ENCODE measurements at places on chromosomes 2 and 18. TPM values are rescaled to one million over a fixed set of nuclear protein-coding genes. Genes with fewer than 3 reads are reported as not detected.

DNA sequence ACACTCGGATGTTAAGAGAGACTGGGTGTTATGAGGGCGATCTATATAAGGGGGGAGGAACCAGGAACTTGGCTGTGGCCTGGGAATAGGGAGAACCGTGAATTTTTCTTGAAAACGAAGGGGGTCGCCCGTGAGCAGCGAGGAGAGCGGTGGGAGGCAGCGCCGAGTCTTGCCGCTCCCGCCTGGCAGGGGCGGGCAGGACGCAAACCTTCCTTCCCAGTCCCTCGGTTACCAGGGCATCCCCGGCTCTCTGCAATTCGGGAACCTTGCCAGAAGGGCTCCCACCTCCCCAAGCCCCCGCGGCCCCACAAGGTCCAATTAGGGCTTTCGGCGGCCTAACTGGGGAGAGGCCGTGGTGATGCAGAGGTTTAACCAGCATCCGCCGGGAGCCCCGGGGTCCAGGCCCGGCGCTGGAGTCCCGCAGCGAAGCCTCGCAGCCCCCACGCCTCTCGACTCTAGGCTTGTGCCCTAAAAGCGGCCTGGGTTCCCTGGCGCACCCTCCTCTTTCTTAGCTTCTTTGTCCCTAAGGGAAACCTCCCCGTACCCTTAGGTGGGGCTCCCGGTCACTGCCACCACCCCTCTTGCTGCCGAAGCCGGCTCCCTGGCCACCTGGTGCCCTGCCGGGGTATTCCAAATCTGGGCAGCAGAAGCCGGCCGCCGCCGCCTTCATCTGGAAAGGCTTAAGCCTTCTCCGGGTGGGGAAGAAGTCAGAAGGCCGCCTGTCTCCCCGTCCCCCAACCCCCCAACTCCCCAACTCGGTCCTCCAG lies 680 bp upstream of the FHOD3 start:
- peak; percentile 86 for DNase-seq

DNA sequence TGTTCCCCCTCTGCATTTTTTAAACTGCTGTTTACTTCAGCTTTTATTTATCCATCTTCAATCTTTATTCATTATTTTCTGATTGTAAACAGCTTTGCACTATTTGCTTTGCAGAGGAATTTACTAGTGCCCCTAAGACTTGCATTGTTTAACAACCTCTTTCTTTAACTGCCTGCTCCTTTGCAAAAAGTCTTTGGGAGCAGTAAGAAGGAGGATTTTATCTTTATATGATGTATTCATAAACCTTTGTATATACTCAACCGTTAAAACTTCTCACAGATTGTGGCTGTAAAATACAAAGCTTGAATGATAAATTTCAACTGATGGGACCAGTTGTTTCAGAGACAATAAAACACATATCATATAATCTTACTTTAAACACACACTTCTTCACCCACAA lies 20.1 kb upstream of the VIT start:
- no peak for DNase-seq

DNA sequence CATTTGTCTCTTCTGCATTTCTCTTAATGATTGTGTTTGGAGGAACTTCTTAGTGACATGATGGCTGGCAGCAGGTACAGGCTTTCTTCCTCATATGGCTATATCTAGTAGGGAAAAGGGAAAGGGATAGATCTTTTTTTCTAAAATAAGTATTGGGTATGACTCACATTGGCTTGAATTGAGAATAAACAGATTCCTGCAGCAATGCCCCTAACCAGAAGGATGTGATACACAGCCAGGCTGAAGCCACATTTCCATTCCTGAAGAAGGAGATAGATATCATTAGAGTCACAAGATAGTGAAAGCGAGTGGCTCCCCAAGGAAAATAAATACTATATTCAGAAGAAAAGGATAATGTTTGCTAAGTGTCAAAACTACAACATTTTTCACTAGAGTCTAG lies 61.1 kb downstream of the VWC2L start:
- DNase-seq, result peak; percentile 60

GRCh38 chr2:126669772-126670171 lies 13.8 kb downstream of the GYPC start:
- DNase-seq, result no peak

- DNase-seq, result no peak
Measured at GRCh38 chr2:37090019-37090477, 5.7 kb downstream of the GPATCH11 start.

GRCh38 chr2:19728125-19728524 lies 173.7 kb downstream of the TTC32 start:
- DNase-seq, result no peak

DNA sequence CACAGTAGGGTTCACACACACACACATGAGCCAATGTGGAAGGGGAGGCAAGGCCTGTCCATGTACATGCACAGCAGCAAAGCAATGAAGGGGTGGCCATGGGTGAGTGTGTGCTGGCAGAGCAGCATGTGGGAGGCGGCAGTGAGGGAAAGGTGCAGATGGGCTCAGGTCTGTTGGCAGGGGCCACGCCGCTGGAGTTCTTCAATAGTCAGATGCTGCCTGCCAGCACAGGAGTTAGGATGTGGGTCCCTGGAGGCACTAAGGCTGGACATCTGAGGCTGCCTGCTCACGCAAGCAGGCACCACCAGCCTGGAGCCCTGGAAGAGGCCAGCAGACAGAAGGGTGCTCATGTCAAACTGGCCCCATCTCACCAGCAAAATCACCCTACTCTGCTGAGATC lies 1304.9 kb downstream of the DSC3 start:
- DNase-seq, result no peak

GRCh38 chr2:174623690-174624089 lies 26.1 kb upstream of the WIPF1 start:
- DNase-seq, result no peak

- DNase-seq, result peak; percentile 27
Measured at GRCh38 chr18:33716061-33716683, 138.2 kb downstream of the ASXL3 start.

GRCh38 chr2:224310943-224311625 lies 90.8 kb downstream of the FAM124B start:
- DNase-seq, result peak; percentile 18

DNA sequence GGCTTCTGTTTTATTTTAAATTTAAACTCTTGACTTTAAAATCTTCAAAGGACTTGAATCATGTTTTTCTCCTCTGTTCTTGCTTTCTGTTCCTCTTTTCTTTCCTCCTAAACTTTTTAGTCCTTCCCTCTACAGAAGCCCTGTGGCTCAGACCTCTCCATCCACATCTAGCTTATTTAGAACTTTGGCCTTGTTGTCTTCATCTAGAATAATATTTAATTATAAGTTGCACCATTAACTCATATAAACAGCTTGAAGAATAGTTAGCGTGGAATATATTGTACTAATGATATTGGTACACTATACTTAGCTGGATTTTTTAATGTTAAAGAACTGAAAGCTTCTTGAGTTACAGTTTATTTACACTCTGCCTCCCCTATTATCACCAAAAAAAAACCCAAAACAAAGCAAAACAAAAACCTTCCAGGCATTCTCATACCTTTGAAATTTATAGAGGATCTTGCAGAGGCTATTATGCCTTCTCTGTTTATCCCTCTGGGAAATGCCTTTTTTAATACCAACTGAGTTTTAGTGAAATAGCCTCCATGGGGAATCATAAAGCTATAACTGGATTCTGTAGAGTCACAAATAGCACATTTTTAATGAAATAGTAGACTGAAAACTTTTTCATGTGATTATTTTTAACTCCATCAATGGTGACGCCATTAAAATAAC lies 9.2 kb upstream of the CCDC141 start:
- DNase-seq, result no peak

GRCh38 chr2:236570081-236570868 lies 650 bp downstream of the ACKR3 start:
- no peak for DNase-seq

- DNase-seq, result no peak
Measured at GRCh38 chr2:232023426-232023825, 61.9 kb downstream of the DIS3L2 start.

GRCh38 chr2:55775828-55776227 lies 82.2 kb upstream of the PNPT1 start:
- no peak for DNase-seq

DNA sequence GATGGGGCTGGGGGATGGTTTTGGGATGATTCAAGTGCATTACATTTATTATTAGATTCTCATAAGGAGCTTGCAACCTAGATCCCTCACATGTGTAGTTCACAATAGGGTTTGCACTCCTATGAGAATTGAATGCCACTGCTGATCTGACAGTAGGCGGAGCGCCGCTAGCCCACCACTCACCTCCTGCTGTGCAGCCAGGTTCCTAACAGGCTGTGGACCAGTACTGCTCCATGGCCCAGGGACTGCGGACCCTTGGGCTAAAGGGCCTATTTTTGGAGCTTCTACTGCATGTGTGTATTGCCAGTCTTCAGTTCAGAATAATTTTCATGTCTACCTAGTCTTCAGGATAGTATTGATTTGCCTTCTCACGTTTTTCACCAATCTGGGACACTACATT lies 165.3 kb upstream of the TWIST2 start:
- DNase-seq, result no peak

Gene UGT1A3
- not detected for polyA plus RNA-seq

Gene RNF125
- 0.67 TPM for polyA plus RNA-seq

Gene HSPD1
- polyA plus RNA-seq, result 175 TPM

Gene IL36G
- not detected for polyA plus RNA-seq

Gene COLEC11
- 0.30 TPM for polyA plus RNA-seq

Measured in fibroblast of lung (primary cell).